Lung (tissue), 17 donors: ENCODE measurements at places on chromosomes 13 and 19. TPM values are rescaled to one million over a fixed set of nuclear protein-coding genes. Genes with fewer than 3 reads are reported as not detected.

ZNF606 gene
- total RNA-seq, result 37.9 TPM

DNA sequence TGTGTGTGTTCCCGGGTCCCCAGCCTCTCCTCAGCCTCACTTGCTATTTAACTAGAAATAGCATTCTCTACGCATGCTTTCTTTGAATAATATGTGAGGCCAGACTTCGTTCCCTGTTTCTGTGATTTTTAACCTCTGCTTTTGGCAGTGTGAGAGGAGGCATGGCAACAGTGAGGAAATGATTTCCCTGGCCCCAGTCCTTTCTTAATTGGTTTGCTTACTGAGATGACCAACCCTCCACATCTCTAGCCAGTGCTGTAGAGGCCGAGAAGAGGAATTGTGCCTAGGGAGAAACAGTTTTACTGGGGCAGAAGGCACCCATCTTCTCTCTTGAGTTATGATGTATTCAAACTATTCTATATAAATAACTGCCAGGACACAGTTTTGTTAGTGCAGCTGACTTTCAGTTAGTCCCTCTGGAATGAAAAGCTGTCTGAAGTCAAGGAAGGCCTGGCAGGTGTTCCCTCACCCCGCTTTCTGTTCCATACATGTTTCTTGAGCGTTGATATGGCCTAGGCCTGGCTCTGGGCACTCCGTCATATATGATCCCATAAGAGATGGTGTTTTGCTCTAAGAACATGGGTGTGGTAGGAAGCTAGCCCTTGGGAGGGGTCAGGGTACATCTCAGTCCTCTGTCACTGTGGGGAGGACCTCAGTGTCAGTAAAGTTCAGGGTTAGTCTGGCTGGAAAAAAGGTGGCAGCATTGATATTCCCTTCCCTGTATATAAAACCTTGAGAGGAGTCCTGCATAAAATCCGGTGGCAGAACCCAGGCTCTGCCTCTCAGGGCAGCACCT is 73.7 kb upstream of the NPAS1 start:
- peaks cover 1% of the 10 kb centered on the region for H3K36me3 ChIP-seq
- no peak overlapping the region for H3K4me3 ChIP-seq
- H3K4me1 ChIP-seq, result peaks cover 28% of the 10 kb centered on the region
- H3K27me3 ChIP-seq, result no peaks in the 10 kb centered on the region

DNA sequence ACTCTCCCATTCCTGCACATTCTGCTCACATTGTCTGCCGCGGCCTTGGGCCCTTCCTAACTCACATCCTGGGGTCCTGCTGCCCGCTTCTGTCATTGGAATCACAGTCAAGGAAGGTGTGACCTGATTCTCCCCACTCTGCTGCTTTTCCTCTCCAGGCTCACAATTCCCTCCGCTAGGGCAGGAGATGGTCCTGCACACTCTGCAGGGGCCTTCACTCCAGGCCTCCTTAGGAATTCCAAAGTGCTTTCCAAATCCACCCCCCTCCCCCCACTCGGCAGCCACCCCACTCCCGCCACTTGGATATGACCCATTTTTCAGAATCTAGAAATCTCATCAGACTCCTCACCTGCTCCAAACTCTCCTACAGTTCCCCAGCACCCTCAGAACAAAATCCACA is 3.1 kb upstream of the SLC5A5 start:
- no peak overlapping the region for H3K27ac ChIP-seq
- H3K4me1 ChIP-seq, result no peaks in the 10 kb centered on the region
- no peaks in the 10 kb centered on the region for H3K36me3 ChIP-seq

- H3K27ac ChIP-seq, result no peak overlapping the region
- H3K4me1 ChIP-seq, result peaks cover 14% of the 10 kb centered on the region
- no peak for DNase-seq
Observed at GRCh38 chr19:1157931-1158884, 15.9 kb downstream of the SBNO2 start.

DNA sequence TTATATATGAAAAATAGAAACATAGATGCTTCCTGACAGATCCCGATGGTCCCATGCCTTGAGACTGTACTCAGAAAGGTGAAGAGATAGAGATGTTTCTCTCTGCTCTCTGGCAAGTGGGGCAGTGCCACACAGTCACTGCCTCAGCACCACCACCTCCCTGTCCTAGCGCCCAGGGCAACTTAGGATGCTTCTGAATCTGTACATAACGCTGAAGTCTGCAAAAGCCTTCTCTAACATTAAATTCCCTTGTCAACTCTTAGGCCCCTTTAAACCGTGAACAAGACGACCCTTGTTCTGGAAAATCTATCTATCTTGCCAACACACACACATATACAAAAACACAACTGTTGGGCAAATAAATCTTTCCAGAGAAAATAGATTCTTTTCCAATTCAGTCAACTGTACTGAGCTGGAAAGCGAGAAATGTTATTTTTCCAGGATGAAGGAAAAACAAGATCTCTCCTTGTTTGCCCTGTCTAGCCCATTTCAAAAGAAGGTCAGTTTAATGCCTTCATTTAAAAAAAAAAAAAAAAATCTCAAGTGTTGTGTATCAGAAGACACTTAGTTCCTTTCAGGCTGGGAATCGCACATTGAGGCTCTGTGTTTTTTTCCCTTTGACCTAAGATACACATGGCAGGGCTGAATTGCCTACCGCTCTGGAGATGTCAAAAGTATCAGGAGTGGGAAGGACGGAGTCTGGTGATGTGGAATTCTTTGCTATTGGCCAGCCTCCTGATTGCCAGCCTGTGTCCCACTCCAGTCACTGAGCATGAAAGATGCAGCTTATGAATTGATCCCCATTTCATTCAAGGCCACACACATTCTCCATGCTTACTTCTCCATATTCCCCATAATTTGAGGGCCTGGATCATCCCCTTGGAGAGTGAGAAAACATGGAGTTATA is 241.4 kb downstream of the LACC1 start:
- no peaks in the 10 kb centered on the region for H3K4me1 ChIP-seq
- H3K4me3 ChIP-seq, result no peak overlapping the region
- H3K27me3 ChIP-seq, result no peaks in the 10 kb centered on the region
- no peak overlapping the region for H3K27ac ChIP-seq
- no peak for DNase-seq
- no peaks in the 10 kb centered on the region for H3K36me3 ChIP-seq

GRCh38 chr13:78657699-78658629 is 991 bp downstream of the OBI1 start:
- peak overlapping the region; percentile 81 for H3K27ac ChIP-seq
- no peaks in the 10 kb centered on the region for H3K36me3 ChIP-seq
- DNase-seq, result peak; percentile 23
- H3K4me1 ChIP-seq, result peaks cover 13% of the 10 kb centered on the region
- H3K27me3 ChIP-seq, result no peaks in the 10 kb centered on the region

DNA sequence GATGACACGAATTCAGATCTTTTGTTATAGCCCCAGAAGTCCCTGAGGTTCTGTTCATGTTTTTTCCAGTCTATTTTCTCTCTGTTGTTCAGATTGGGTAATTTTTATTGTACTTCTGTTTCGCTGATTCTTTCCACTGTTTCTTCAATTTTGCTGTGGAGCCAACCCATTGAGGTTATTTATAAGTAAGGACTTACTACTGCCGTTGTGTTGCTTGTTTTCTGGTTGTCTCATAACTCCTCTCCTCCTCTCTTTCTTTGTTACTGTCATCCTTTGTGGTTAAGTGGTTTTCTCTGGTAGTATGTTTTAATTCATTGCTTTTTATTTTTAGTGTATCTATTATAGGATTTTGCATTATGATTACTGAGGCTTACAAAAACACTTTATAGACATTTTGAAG is 48.7 kb upstream of the GAS6 start:
- H3K27me3 ChIP-seq, result peaks cover 13% of the 10 kb centered on the region
- no peaks in the 10 kb centered on the region for H3K36me3 ChIP-seq
- no peak for DNase-seq

SYNE4 gene
- total RNA-seq, result 13.6 TPM

PRTN3 gene
- 0.58 TPM for total RNA-seq

KBTBD6 gene
- 10.4 TPM for total RNA-seq

DNA sequence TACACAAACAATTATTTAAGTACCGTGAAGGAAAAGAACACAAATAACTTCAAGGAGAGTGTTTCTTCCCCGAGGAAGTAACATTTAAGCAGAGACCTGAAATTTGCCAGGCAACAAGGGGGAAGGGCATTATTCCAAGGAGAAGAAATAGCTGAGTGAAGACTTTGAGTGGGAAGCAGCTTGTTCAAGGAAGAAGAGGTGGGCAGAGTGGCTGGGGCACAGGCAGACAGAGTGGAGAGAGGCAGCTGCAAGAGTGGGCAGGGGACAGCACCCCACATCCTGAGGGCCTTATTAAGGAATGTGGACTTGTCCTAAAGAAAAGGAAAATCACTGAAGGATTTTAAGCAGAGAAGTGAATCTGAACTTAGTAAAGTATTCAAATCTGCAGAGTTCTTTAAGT is 4.7 kb upstream of the DCLK1 start:
- H3K4me1 ChIP-seq, result no peaks in the 10 kb centered on the region
- H3K27me3 ChIP-seq, result no peaks in the 10 kb centered on the region
- DNase-seq, result no peak
- H3K4me3 ChIP-seq, result no peak overlapping the region
- H3K27ac ChIP-seq, result no peak overlapping the region

- H3K27me3 ChIP-seq, result no peaks in the 10 kb centered on the region
- H3K27ac ChIP-seq, result no peak overlapping the region
- peaks cover 3% of the 10 kb centered on the region for H3K36me3 ChIP-seq
- peaks cover 4% of the 10 kb centered on the region for H3K4me1 ChIP-seq
- H3K4me3 ChIP-seq, result no peak overlapping the region
Observed at GRCh38 chr13:98206946-98207345, 29.9 kb upstream of the RNF113B start.

MEF2B gene
- total RNA-seq, result 1.8 TPM

- H3K36me3 ChIP-seq, result no peaks in the 10 kb centered on the region
- no peaks in the 10 kb centered on the region for H3K27me3 ChIP-seq
- H3K4me1 ChIP-seq, result no peaks in the 10 kb centered on the region
- no peak overlapping the region for H3K4me3 ChIP-seq
- DNase-seq, result no peak
Observed at GRCh38 chr13:114047358-114047881, 73.5 kb upstream of the C13orf46 start.

- H3K27me3 ChIP-seq, result no peaks in the 10 kb centered on the region
- no peak for DNase-seq
- H3K27ac ChIP-seq, result no peak overlapping the region
Observed at GRCh38 chr13:101535192-101535746, 82.8 kb downstream of the ITGBL1 start.

COMP gene
- total RNA-seq, result 3.5 TPM

LIM2 gene
- not detected for total RNA-seq

- no peaks in the 10 kb centered on the region for H3K36me3 ChIP-seq
- H3K4me1 ChIP-seq, result no peaks in the 10 kb centered on the region
- no peaks in the 10 kb centered on the region for H3K27me3 ChIP-seq
- H3K27ac ChIP-seq, result no peak overlapping the region
- no peak for DNase-seq
Observed at GRCh38 chr13:97512732-97513131, 78.8 kb downstream of the RAP2A start.

- no peaks in the 10 kb centered on the region for H3K36me3 ChIP-seq
- no peak for DNase-seq
- no peak overlapping the region for H3K4me3 ChIP-seq
- H3K27me3 ChIP-seq, result peaks cover 3% of the 10 kb centered on the region
Observed at GRCh38 chr13:52782471-52783448, 43.1 kb upstream of the CNMD start.

- no peak for DNase-seq
- H3K36me3 ChIP-seq, result peaks cover 12% of the 10 kb centered on the region
- H3K4me1 ChIP-seq, result no peaks in the 10 kb centered on the region
- H3K27ac ChIP-seq, result no peak overlapping the region
- no peak overlapping the region for H3K4me3 ChIP-seq
- no peaks in the 10 kb centered on the region for H3K27me3 ChIP-seq
Observed at GRCh38 chr19:8550070-8550469, 27.2 kb downstream of the MYO1F start.

CEACAM19 gene
- total RNA-seq, result 4.1 TPM

DNA sequence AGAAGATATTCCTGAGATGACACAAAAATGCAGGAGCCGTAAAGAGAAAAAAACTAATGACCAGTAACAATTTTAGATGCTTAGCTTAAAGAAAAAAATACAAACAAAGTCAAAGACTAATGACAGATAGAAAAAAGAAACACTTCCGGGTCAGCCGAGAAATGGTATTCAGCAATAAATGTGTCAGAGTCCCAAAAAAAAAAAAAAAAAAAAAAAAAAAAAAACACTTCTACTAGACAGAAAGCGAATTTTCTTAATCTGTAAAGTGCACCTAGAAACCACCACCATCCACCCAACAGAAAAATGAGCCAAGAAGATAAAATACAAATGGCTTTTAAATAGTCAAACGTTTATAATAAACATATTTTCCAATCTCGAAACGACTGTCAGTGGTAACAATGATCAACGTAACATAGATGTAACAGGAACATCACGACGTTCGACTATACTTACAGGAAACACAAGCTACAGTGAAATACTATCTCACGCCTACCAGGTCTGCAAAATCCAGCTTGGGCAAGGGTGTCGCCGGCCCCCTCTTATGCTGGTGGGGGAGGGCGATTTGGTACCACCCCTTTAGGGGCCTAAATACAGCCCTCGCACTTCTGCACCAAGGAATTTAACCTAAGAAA is 10.6 kb downstream of the ABHD17A start:
- peak overlapping the region; percentile 45 for H3K4me3 ChIP-seq
- no peaks in the 10 kb centered on the region for H3K36me3 ChIP-seq
- peaks cover 19% of the 10 kb centered on the region for H3K4me1 ChIP-seq
- peak overlapping the region; percentile 84 for H3K27ac ChIP-seq
- no peaks in the 10 kb centered on the region for H3K27me3 ChIP-seq

RPS5 gene
- 1,036 TPM for total RNA-seq

PRX gene
- total RNA-seq, result 25.6 TPM

DNA sequence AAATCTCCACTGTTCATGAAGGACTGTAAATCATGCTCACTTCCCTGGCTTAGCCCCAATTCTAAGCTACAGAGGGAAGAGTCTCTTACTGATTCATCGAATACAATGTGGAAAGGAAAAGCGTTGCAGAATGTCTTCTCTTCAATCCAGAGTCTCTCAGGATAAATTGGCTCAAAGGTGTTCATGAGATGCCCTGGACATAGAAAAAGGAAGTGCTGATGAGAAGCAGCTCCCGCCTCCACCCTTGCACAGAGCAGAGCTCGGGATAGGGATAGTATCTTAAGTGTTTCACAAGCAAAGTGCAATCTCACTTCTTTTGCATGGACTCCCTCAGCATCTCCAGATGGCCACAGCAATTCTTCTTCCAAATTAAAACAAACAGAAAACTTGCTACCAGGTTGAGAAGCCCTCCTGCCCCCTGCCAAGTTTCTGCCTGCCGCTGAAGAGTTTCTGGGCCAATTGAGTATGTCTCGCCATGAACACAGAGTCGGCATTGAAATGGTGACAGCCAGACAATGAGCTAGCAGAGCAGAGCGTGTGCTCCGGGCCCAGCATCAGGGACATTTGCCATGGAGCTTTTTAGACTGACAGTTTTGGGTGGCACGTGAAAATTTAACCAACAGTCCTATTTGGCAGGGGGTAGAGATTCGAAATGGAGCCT is 85.7 kb downstream of the C13orf42 start:
- no peaks in the 10 kb centered on the region for H3K27me3 ChIP-seq
- no peak overlapping the region for H3K27ac ChIP-seq
- no peaks in the 10 kb centered on the region for H3K36me3 ChIP-seq
